AG09319 (cell line): ENCODE measurements at places on chromosomes 4 and X.
A peak's percentile ranks its signal among the peaks of the same experiment; 100 is the strongest.

- DNase-seq: no peak
These were observed 10.1 kb downstream of the HS3ST1 start for GRCh38 chr4:11418610-11419009.

DNA sequence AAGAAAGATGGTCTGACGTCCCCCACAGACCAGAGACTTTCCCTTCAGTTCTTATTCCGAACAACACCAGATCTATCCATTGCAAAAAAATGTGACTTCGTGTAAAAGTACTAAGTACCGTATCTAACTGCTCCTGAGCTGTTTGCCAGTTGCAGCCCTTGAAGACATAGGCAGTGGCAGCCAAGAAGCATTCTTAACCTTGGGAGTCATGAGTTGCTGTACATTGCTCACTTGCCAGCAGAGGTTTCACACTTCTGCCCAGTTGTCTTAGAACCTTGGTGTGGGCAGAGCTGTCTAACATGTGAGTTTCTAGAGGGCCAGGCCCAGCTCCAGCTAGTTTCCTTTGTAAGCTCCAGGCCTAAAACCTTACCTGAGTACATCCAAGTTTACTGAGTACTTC, 10.5 kb upstream of the CHRDL1 start:
- no peak for DNase-seq

- no peak for DNase-seq
These were observed 6.4 kb downstream of the MAB21L2 start for GRCh38 chr4:150588316-150588715.

DNA sequence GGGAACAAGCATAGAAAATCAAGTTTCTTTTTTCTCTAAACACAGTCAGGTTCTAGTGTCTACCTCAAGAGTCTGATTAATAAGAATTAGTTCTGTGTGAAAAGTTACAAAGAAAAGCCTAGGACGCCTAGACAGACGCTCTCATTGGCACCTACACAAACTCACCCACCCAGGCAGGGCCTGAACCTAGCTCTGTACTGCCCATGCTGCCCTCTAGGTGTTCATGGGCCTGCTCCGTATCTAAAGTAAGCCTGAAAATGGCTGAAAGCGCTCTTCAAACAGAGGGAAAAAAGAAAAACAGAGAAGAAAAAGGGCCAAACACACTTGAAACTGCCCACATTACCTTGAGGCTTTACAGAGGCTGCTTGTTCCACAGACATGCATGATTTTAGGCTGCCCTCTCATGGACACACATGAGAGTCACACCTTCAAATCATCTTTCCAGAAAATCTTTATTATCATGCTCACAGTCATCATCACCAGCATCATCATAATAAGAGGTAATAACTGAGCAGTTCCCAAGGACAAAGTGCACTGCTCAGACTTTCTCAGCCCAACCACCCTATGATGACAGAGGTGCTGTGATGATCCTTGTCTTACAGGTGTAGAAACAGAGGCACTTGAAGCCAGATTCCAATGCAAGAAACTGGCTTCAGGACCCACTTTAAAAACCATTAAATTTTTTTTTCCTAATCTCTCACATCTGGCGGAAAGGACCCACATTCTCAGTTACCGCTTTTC, 49.6 kb downstream of the MAP7D2 start:
- peak; percentile 10 for DNase-seq

DNA sequence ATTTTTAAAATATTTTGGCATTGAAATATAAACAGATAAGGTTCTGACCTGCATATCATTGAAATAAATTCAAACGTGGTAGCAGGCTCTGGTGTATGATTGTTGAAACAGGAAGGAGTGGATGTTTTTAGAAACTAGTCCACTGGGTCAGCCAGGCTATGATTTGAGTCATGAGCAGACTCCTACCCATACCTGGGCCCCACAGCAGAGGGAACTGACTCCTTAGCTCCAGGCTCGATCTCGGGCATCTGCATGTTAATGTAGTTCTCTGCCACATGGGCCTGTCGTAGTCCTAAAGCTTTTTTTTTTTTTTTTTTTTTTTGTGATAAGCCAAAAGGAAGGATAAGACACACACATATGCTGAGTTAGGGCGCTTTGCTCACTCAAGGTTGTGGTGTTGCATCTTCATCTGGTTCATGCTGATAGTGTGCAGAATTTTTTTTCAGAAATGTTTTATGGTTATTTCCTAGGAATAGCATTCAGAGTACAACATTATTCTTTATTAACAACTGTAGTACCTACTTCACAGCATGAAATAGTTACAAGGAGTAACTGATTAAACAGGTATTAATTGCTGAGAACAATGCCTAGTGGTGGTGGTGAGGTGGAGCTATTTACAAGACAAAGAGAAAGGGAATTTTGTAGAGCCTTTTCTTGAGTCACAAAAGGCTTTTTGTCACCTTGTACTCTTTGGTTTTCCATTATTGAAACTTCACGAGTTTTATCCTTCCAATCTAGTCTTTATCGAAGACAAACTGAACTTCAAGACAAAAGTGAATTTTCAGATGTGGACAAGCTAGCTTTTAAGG, 27.3 kb downstream of the OFD1 start:
- DNase-seq: peak; percentile 5

GRCh38 chr4:161454860-161455259, 708.9 kb downstream of the FSTL5 start:
- no peak for DNase-seq
